ENCODE measurements at places on chromosomes 4 and X.

GRCh38 chr4:15600176-15600575, 55.0 kb downstream of the FBXL5 start:
- DNase-seq: no peak

DNA sequence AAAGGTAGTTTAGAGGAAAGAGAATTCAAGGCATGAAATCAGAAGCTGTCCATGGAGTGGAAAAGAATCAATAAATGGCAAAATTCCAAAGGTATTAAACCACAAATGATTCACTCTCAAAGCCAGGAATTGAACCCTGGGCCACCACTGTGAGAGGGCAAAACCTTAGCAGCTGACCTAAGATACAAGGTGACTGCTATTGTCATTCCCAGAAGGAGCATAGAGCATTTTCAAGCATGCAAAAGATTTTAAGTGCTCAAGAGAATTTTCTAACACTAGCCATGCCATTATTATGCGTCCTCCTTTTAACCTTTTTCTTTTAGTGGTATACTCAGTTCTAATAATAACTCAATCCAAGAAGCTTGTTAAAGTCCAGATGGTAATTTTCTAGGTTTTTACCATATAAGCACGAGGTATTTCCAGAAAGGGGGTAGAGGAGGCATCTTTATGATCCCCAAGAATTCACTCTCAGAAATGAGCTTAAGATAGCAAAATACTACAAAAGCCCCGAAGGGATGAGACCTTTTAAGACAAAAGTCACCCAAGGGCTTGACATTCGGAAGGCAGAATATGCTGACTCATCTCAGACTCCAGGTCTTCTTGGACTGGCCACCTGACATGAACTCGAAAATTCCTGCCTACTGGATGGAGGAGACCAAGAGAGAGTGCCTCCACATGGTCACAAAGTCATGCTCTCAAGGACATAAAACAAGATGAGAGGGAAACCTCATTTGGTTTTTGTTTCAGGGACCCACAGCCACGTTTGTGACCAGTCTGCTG, 13.8 kb upstream of the PAGE5 start:
- no peak for DNase-seq

DNA sequence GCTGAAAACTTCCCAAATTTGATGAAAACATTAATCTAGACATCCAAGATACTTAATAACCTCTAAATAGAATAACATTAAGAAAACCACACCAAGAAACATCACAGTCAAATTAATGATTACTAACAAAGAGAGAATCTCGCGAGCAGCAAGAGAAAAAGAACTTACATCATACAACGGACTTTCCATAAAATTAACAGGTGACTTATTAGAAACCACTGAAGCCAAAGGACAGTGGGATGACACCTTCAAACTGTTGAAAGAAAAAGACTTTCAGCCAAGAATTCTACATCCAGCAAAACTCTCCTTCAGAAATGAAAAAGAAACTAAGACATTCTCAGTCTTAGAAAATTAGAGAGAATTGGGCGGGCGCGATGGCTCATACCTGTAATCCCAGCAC, 232.0 kb downstream of the SNCA start:
- no peak for DNase-seq

GRCh38 chrX:70970482-70970995, 39.6 kb upstream of the SLC7A3 start:
- no peak for DNase-seq

GRCh38 chrX:10509397-10509796, 111.0 kb downstream of the MID1 start:
- DNase-seq: no peak

DNA sequence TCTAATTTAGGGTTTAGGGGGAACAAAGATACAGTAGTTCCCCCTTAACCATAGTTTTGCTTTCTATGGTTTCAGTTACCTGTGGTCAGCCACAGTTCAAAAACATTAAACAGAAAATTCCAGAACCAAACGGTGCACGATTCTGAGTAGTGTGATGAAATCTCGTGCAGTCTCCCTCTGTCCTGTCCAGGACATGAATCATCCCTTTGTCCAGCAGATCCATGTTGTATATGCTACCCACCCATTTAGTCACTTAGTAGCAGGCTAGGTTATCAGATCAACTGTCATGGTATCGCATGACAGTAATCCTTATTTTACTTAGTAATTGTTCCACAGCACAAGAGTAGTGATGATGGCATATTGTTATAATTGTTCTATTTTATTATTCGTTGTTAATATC, 556.1 kb downstream of the IL1RAPL1 start:
- DNase-seq: no peak

- DNase-seq: no peak
These were observed 310.7 kb downstream of the STK32B start for GRCh38 chr4:5361968-5362367.

GRCh38 chr4:37623125-37623524, 63.1 kb downstream of the RELL1 start:
- no peak for DNase-seq

GRCh38 chr4:184409911-184410692, 64.2 kb downstream of the IRF2 start:
- no peak for DNase-seq

- no peak for DNase-seq
These were observed 29.7 kb downstream of the SLIT2 start for GRCh38 chr4:20281453-20281852.

GRCh38 chrX:150868625-150869024, 29.8 kb downstream of the CD99L2 start:
- no peak for DNase-seq

- DNase-seq: no peak
These were observed 33.8 kb upstream of the SPANXN1 start for GRCh38 chrX:145213504-145213903.

- DNase-seq: no peak
These were observed 73.3 kb upstream of the MAML3 start for GRCh38 chr4:140227286-140227685.

DNA sequence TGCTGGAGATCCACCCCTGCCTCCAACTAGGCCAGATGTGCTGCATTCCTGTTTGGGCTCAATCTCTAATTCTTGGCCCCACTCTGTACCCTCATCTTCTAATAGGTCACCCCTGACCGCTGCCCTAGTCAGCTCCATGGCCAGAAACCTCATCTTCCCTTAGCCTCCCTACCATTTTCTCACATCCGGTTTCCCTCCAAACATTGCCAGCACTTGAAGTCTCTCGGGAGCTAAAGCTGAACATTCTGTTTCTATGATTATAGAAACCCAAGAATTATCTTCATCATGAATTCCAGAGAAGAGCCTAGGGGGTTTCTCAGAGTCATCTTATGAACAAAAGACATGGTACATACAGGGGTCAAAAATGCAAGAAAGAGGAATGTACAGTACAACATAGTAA, 179.7 kb downstream of the AMELX start:
- DNase-seq: no peak

GRCh38 chr4:113300471-113300928, 251.0 kb downstream of the ANK2 start:
- DNase-seq: no peak

All from anterior cingulate cortex (tissue), 58 donors.